ENCODE measurements at places on chromosomes 11 and 22. TPM values are rescaled to one million over a fixed set of nuclear protein-coding genes. Genes with fewer than 3 reads are reported as not detected.

The DEUP1 gene
- total RNA-seq, result not detected

The INSC gene
- total RNA-seq, result 0.23 TPM

The MS4A4A gene
- total RNA-seq, result not detected

The GDPD5 gene
- total RNA-seq, result 7.2 TPM

The DLG2 gene
- total RNA-seq, result 1.4 TPM

The TMPRSS13 gene
- total RNA-seq, result 1.2 TPM

The COPB1 gene
- 118 TPM for total RNA-seq

The KRTAP5-4 gene
- not detected for total RNA-seq

The OR5T3 gene
- total RNA-seq, result not detected

The C22orf15 gene
- total RNA-seq, result 0.78 TPM

The CFAP68 gene
- 41.4 TPM for total RNA-seq

The SCUBE1 gene
- 0.08 TPM for total RNA-seq

The KCNK4 gene
- not detected for total RNA-seq

The APOBEC3H gene
- total RNA-seq, result 11.0 TPM

The GLB1L3 gene
- total RNA-seq, result 4.7 TPM

The FXYD6 gene
- total RNA-seq, result not detected

The CNIH2 gene
- total RNA-seq, result 2.4 TPM

The KDM4E gene
- total RNA-seq, result not detected

The LMO2 gene
- total RNA-seq, result 0.13 TPM

The CCT8L2 gene
- not detected for total RNA-seq

The EMID1 gene
- not detected for total RNA-seq

The TMEM86A gene
- total RNA-seq, result 1.1 TPM

The SEPTIN3 gene
- 0.55 TPM for total RNA-seq
